A549 treated with CpdA at 1 μM for 4 hours (cell line): ENCODE measurements at places on chromosomes 13 and 19. TPM values are rescaled to one million over a fixed set of nuclear protein-coding genes. Genes with fewer than 3 reads are reported as not detected.

The DIAPH3 gene
- 6.3 to 9.5 TPM (median 8.0 TPM) in 5 replicates for total RNA-seq

The FAM83E gene
- 0.13 to 0.66 TPM (median 0.17 TPM) in 4 of 5 replicates, not detected in the other for total RNA-seq

The ZNF526 gene
- 18.5 to 20.5 TPM (median 19.3 TPM) in 5 replicates for total RNA-seq

The PPP6R1 gene
- total RNA-seq, result 98.6 to 127 TPM (median 124 TPM) in 5 replicates

The NLRP4 gene
- not detected in 5 replicates for total RNA-seq

The CALR3 gene
- 0.03 to 0.30 TPM (median 0.15 TPM) in 3 of 5 replicates, not detected in the others for total RNA-seq

The IFNL1 gene
- total RNA-seq, result 0.06 to 0.23 TPM in 2 of 5 replicates, not detected in the others
